ENCODE measurements at places on chromosomes 4 and X.

- DNase-seq, result no peak
Measured at GRCh38 chr4:53704329-53704728, 113.0 kb upstream of the LNX1 start.

GRCh38 chr4:152485726-152486276 is 50.1 kb downstream of the FBXW7 start:
- peak; percentile 1 for DNase-seq

DNA sequence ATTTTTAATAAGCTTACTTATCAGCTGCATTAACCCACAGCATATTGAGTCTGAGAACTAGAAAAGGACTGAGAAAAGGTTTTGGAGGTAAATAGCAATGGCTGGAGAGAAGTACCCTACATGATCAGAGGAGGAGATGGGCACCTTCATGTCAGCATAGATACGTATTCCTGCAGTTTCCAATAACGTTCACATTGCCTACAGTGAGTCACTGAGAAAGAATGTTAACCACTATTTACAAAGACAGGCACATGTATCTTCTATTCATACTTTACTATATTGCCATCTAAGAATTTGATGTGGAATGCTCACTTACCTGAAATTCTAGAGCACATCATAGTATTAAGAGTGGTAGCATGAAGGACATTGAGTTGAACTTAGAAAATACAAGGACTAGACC is 92.5 kb downstream of the TLL1 start:
- no peak for DNase-seq

GRCh38 chr4:52421811-52422213 is 237.3 kb downstream of the USP46 start:
- no peak for DNase-seq

DNA sequence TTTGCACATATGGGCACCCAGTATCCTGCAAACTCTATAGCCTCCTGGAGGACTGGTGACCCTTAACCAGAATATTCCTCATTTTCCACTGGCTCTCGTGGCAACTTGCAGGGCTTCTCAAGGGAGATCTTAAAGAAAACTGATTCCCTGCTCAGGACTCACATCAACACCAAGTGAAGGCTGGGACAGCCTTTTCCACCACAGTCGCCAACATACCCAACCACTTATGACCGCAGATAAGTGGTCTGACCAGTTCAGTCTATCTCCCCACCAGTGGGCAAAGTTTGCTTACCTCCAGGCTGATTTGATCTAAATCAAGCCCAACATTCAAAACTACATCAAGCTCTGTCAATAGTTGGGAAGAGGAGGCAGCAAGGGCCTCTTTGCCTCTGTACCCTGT is 289.3 kb upstream of the GATB start:
- DNase-seq, result no peak

DNA sequence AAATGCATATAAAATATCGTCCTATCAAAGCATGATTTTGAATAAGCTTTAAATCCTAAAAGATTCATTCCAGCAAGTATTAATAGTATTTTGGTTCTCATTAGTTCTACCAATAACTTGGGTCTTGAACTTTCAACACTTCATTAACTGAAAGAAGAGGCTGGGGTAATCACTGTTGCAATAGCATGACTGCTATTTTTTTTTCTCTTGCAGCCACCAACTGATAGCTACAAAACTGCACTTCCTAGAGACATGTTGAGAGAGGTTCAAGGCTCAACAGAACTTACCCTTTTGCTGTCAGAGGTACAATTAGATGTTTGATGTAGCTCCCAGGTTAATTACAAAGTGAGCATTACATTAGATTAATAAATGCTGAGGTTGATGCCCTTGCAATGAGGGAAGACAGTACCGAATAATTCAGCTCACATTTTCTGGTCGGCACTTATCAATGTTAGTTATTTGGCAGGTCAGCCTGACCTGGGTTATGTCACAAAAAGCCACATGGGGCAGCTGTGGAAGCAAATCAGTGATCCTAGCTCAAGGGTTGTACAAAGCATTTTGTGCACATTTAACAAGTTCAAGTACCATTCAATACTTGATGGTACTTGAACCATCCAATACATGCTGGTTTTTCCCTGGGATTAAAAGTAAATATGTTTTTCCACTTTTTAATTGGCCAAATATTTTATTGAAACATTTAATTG is 29.9 kb upstream of the TET2 start:
- DNase-seq, result no peak

GRCh38 chrX:115183980-115184379 is 5.2 kb upstream of the RBMXL3 start:
- no peak for DNase-seq

DNA sequence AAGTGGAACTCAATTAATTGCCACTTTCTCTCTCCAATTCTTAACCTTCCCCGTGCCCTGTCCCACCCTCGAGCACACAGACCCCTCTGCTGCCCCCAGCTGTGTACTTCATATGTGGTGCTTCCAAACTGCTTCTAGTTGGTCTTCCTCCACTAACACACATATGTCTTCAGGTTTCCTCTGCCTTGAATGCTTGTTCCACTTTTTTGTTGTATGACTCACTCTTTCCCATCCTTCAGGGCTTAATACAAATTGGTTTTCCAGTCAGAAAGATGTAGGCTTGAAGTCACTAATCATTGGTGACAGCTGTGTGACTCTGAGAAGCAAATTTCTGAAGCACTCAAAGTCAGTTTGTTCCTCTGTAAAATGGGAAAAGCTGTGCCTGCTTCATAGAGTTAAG is 30.6 kb downstream of the TRIM2 start:
- no peak for DNase-seq

GRCh38 chr4:41696763-41697162 is 51.8 kb downstream of the PHOX2B start:
- DNase-seq, result no peak

GRCh38 chrX:48580662-48581061 is 6.4 kb downstream of the RBM3 start:
- DNase-seq, result no peak

DNA sequence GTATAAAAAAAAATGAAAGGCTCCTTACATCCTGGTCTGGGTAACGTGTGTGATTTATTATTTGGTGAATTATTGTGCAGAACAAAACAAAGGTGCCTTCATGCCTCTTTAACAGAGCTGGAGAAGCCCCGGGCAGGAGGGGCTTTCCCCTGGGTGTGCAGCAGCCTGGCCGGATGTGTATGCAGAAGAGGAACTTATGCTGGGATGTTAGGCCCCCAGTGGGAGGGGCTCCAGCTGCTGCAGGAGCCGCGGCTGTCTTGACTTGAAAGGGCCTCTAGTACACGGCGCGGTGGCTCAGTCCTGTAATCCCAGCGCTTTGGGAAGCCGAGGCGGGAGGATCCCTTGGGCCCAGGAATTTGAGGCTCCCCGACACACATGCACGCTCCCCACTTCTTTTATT is 16.0 kb downstream of the CCNQ start:
- no peak for DNase-seq

DNA sequence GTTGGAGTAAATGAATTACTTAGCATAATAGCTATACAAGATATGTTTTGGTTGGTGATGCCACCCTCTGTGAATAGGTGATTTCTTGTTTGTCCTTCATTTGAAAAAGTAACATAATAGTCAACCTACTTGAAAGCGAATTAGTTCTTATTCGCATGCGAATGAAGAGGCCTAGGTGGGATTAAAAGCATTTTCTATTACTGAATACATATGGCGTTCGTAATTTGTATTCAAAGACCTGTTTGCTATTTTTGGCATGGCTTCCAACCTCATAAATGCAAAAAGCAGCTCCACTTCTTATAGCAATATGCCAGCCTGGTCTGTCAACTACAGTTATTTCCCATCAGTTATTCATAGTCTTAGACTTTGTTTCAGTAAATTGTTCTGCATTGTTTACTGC is 261.3 kb downstream of the TENM3 start:
- DNase-seq, result no peak

DNA sequence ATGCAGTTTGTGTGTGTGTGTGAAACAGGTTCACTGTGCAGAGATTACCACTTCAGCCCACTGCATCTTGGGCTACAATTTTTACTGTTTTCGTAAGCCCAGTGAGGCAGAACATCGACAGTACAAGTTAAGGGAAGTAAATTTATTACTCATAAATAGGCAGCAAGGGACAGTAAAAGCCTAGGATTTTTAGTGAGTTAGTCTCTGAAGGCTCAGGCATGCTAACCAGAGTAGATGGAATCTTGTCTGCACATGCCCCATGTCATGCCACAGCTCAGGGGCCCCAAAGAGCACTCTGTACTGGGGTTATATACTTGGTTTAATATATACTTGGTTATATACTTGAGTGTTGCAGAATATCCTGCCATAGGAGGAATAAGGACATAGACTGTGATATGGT is 825.7 kb downstream of the TECRL start:
- DNase-seq, result no peak

- DNase-seq, result no peak
Measured at GRCh38 chrX:153638436-153639176, 8.4 kb upstream of the DUSP9 start.

- DNase-seq, result no peak
Measured at GRCh38 chr4:38803833-38804653, 548 bp downstream of the TLR1 start.

- DNase-seq, result no peak
Measured at GRCh38 chrX:107522901-107523300, 73.4 kb downstream of the FRMPD3 start.

GRCh38 chr4:38454284-38454683 is 209.7 kb upstream of the KLF3 start:
- no peak for DNase-seq

DNA sequence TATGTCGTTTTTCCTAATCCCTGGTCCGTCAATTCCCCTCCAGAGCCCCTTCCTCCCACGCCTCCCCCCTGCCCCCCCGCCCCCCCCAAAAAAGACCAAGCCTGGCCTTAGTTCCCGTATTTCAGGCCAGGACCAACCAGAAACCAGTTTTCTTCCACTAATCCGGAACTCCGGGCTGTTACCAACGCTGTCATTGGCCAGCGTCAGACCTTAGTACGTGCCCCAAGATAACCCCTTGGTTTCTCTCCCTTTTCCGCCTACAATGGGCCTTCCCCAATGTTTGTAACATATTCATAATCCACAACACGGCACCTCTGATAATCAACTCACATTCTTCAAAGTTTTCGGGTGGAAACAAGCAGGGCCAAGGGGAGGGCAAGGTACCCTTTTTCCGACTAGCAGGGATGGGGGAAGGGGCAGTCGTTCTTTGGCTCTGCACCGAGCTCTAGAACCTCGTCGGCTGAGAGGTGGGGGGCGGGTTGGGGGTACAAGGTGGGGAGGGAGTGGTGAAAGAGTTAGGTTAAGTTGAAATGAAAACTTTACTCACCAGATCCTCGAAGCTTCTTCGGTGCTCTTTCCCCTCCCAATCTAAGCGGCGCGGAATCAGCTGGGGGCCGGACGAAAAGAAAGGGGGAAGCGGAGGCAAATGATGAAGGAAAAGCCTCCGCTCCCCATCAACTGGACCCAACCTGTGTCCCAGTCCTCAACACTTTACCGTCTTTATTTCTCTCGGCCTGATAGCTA is 1.5 kb downstream of the BRWD3 start:
- DNase-seq, result peak; percentile 8

DNA sequence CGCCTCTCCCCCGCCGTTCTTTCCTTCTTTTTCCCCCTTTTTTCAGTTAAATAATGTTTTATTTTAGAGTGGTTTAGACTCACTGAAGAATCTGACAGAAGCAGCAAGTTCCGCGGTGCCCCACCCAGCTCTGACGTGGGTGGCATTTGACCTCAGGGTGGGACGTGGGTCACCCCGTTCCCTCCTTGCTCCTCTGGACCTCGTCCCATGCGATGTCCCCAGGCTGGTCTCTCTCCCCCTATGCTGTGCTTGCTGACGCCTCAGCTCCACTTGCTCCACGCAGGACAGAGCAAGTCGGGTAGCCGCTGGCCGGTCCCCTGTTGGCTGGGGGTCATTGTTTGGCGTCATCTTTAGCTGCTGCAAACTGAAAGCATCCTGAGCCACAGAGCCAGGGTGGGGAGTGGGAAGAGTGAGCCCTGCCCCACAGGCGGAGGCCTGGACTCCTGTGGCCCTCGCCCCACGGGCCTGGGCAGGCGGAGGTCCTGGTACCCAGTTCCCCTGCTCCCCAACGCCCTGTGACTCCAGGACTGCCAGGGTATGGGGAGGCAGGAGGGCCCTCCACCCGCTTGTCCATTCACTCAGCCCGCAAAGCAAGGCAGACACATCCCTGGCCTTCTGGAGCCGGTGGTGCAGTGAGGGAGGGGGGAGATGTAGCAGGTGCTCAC is 30.8 kb downstream of the TRMT44 start:
- DNase-seq, result no peak

DNA sequence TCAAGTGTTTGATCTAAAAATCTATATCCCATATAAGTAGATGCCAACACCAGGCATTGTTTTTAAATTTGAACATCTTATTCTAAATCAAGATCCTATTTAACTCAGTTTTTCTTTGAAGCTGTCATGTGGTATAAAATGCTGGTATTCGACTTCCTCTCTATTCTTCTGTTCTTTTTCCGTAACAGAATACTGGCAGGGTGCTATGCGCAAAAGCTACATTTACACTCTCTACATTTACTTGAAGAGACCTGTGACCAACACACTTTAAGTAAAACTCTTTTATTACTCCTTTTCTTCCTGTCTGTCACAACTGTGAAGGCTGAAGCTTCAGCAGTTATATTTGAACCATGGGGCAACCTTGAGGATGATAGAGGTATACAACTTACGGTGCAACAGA is 612.8 kb downstream of the C4orf33 start:
- no peak for DNase-seq

- DNase-seq, result no peak
Measured at GRCh38 chrX:38627683-38628082, 66.3 kb downstream of the TSPAN7 start.

GRCh38 chr4:149248191-149248764 is 567.4 kb downstream of the IQCM start:
- DNase-seq, result no peak

DNA sequence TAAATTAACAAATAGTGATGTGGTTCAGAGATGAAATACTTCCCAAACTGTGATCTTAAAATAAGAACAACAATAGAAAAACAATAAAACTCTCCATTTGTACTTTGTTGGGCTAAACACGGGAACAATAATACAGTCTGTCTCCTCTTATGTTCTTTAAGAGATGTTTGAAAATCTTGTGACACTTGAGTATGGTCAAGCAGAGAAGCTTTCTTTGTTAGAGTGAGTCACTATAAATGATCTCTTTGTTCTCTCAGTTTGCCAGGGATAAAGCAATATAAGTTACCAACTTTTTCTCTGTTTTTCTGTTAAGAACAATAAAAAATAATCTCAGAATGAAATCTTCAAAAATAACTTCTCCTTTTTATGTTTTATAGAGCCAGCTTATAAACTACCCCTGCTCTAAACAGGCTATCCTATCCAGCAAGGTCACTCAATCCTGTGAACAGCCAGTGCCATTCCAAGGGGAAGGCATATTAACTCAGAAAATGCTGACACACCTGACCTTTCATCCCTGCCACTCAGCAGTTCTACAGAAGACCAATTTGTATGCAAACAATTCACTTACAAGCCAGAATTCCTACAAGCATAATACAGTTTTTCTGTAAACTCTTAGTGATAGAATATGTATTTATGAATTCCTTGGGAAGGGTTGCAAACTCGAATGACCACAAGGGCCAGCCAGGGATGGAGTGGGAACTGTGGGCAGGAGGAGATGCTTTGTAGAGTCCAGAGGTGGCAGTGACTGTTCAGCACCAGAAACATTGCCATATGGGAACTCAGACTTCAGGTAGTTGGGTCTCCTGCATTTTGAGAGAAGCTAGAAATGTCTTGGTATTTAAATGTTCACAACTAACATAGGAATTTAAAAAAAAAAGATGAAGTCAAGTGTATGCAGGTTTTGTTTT is 52.2 kb downstream of the AFM start:
- DNase-seq, result no peak

GRCh38 chr4:100098011-100098545 is 92.2 kb downstream of the DDIT4L start:
- DNase-seq, result no peak

GRCh38 chr4:179625406-179625805 is 2183.2 kb upstream of the AGA start:
- DNase-seq, result no peak

- DNase-seq, result no peak
Measured at GRCh38 chrX:54116391-54116790, 66.7 kb downstream of the FAM120C start.
